Cardiac atrium fibroblast (primary cell): ENCODE measurements at places on chromosomes 5 and 9. TPM values are rescaled to one million over a fixed set of nuclear protein-coding genes. Genes with fewer than 3 reads are reported as not detected.

Gene ELOVL7
- total RNA-seq, result 0.16 TPM in 1 of 2 replicates, not detected in the other

Gene CDH12
- total RNA-seq, result not detected in 2 replicates

Gene GPR21
- total RNA-seq, result not detected in 2 replicates

Gene SARDH
- total RNA-seq, result 17.9 and 25.9 TPM in 2 replicates

Gene TAF9
- 55.6 and 55.9 TPM in 2 replicates for total RNA-seq

Gene ANGPTL2
- 52.0 and 71.5 TPM in 2 replicates for total RNA-seq

Gene C1QTNF3
- 0.65 and 1.6 TPM in 2 replicates for total RNA-seq

Gene ATP6V1G1
- total RNA-seq, result 117 and 156 TPM in 2 replicates

Gene SOX30
- total RNA-seq, result not detected in 2 replicates

Gene CCL21
- 1.4 TPM in 1 of 2 replicates, not detected in the other for total RNA-seq

Gene LCN1
- not detected in 2 replicates for total RNA-seq

Gene NR5A1
- total RNA-seq, result not detected in 2 replicates

Gene PPP3R2
- total RNA-seq, result not detected in 2 replicates

Gene CTSV
- total RNA-seq, result 0.18 and 2.4 TPM in 2 replicates

Gene TMC1
- total RNA-seq, result not detected in 2 replicates

Gene ARHGEF39
- 0.18 and 0.49 TPM in 2 replicates for total RNA-seq

Gene ICE1
- total RNA-seq, result 11.4 and 16.0 TPM in 2 replicates

Gene ZCCHC9
- 9.9 and 17.5 TPM in 2 replicates for total RNA-seq

Gene COL23A1
- total RNA-seq, result 1.3 TPM in 1 of 2 replicates, not detected in the other

Gene SLC1A3
- total RNA-seq, result 3.8 and 5.0 TPM in 2 replicates

Gene SPATA31A7
- total RNA-seq, result not detected in 2 replicates

Gene NMUR2
- not detected in 2 replicates for total RNA-seq

Gene OR1L8
- not detected in 2 replicates for total RNA-seq

Gene FER
- 14.3 and 27.2 TPM in 2 replicates for total RNA-seq

Gene PRLR
- 0.81 TPM in 1 of 2 replicates, not detected in the other for total RNA-seq

Gene JAKMIP2
- total RNA-seq, result under 0.01 TPM in 1 of 2 replicates, not detected in the other

Gene FIBCD1
- total RNA-seq, result 0.36 and 0.65 TPM in 2 replicates

Gene AMBP
- not detected in 2 replicates for total RNA-seq

Gene OLFML2A
- total RNA-seq, result 0.49 and 0.90 TPM in 2 replicates

Gene MAST4
- total RNA-seq, result 13.2 and 15.9 TPM in 2 replicates

Gene FAXDC2
- 4.2 and 7.8 TPM in 2 replicates for total RNA-seq

Gene TLX3
- not detected in 2 replicates for total RNA-seq

Gene SNX2
- 53.1 and 63.7 TPM in 2 replicates for total RNA-seq

Gene MTX3
- total RNA-seq, result 5.0 and 5.4 TPM in 2 replicates

Gene FOXD4
- not detected in 2 replicates for total RNA-seq

Gene GPR150
- total RNA-seq, result 0.54 TPM in 1 of 2 replicates, not detected in the other

Gene ARRDC1
- total RNA-seq, result 21.1 and 25.8 TPM in 2 replicates

Gene SLCO4C1
- under 0.01 TPM in 1 of 2 replicates, not detected in the other for total RNA-seq

Gene FBN2
- total RNA-seq, result 61.7 and 72.1 TPM in 2 replicates

Gene TMOD1
- 0.18 and 0.65 TPM in 2 replicates for total RNA-seq

Gene C5orf58
- not detected in 2 replicates for total RNA-seq

Gene CMYA5
- under 0.01 and 0.18 TPM in 2 replicates for total RNA-seq

Gene C9
- total RNA-seq, result not detected in 2 replicates

Gene TAF11L10
- total RNA-seq, result not detected in 2 replicates

Gene SPATA9
- total RNA-seq, result not detected in 2 replicates

Gene FBLL1
- 0.32 and 3.8 TPM in 2 replicates for total RNA-seq
